Myocyte (in vitro differentiated cells): ENCODE measurements at places on chromosomes 7 and 10. TPM values are rescaled to one million over a fixed set of nuclear protein-coding genes. Genes with fewer than 3 reads are reported as not detected.

DNA sequence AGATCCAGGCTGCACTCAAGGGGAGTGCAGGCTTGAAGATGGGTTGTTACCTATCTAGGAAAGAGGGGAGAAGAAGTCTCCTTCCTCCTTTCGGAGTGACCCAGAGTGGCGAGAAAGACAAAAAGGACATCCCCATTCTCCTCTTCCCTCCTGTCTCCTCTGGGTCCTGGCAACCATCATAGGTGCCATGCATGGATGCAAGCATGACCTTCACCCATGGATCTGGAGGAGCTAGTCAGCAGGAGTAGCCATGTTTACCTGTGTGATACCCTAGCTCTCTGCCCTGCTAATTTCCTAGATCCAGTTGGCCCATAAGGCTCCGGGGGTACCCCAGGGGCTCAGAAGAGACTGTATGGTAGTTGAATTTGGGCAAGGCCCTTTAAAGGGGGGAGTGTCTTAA is 17.2 kb upstream of the CROT start:
- peak; percentile 39 for DNase-seq

GRCh38 chr10:133096616-133097269 is 9.0 kb downstream of the ADGRA1 start:
- DNase-seq, result no peak

GRCh38 chr7:116197360-116197759 is 13.0 kb upstream of the TES start:
- no peak for DNase-seq

DNA sequence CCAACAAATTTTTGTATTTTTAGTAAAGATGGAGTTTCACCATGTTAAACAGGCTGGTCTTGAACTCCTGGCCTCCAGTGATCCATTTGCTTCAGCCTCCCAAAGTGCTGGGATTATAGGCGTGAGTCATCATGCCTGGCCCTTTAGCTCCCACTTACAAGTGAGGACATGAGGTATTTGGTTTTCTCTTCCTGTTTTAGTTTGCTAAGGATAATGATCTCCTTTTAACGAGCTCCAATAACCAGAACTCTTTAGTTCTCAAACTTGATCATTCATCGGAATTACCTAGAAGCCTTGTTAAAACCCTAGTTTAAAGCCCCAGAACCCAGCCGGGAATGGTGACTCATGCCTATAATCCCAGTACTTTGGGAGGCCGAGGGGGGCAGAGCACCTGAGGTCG is 481.4 kb downstream of the TYW1 start:
- no peak for DNase-seq

GRCh38 chr7:27423290-27423689 is 180.7 kb downstream of the EVX1 start:
- DNase-seq, result no peak

The GPRIN2 gene
- total RNA-seq, result not detected in 2 replicates

GRCh38 chr7:4274286-4274685 is 407.8 kb upstream of the FOXK1 start:
- no peak for DNase-seq

GRCh38 chr10:73886661-73887293 is 12.4 kb upstream of the CAMK2G start:
- no peak for DNase-seq

The FKBP6 gene
- 0.11 TPM in 1 of 2 replicates, not detected in the other for total RNA-seq

- no peak for DNase-seq
Measured at GRCh38 chr7:9945131-9945530, 1028.5 kb upstream of the PHF14 start.

- peak; percentile 72 for DNase-seq
Measured at GRCh38 chr7:80583901-80584300, 54.5 kb upstream of the CD36 start.

DNA sequence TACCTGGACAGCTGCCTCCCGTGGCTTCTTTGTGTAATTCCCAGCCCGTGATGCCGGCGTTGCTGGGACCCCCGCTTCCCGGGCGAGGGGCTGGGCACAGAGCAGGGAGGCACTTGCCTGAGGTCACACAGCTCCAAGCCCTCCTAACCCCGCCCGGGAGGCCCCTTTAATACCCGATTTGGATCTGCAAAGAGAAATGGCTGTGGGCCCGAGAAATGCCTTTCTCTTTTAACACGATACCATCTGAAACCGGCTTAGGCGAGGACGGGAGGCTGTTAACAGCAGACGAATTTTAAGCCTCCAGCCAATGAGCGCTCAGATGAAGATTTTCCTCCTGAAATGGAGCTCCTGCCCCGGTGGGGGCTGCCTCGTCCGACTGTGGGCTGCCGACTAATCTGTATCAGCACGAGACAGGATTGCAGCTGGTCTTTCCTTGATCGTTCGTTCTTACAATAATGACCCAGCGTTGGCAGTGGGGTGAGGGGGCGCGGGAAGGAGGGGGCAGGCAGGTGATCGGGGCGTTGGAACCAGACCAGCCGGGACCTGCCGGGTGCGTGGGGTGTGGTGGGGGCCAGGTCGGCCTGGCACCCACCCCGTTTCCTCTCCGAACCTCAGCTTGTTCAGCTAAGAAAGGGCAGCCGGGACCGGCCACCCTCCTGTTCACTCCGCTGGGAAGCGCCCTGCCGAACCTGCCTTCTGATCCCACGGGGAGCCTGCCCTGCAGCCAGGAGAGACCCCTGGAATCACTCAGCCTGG is 36.2 kb upstream of the FOXL3 start:
- no peak for DNase-seq

The UBE2H gene
- 123 and 128 TPM in 2 replicates for total RNA-seq

DNA sequence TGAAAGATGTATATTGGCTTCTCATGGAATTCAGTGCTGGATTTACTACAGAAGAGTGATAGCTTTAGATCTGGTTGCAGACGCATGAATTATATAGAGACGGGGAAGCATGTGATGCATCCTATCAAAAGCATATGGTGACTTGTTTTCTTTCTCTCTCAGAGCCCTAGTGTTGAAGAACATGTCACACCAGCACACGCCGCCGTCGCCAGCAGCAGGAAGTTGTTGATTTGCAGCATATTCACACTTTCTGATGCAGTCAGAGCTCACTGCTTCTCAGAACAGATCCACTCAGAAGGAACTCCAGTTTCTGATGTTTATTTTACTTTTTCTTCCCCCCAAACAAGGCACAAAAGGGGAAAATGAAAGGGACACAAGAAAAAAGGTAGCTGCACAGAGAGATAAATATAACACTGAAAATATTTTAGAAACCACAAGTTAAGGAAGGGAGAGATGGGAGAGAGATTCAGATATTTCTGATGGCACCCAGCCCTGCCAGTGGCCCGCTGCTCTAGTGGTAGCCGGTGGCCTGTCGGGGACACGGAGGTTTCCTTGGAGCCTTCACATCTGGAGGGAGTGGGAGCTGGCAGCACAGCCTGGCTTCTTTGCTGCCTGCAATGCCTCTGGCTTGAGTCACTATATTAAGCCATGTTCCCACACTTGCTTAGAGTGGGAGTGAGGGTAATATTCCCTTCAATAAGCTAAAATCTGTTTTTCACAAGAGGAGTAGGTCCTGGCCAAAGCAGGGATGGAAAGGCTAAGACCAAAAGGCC is 123.2 kb downstream of the NRP1 start:
- DNase-seq, result peak; percentile 81

- DNase-seq, result no peak
Measured at GRCh38 chr7:68143345-68143744, 1146.7 kb downstream of the TYW1 start.

DNA sequence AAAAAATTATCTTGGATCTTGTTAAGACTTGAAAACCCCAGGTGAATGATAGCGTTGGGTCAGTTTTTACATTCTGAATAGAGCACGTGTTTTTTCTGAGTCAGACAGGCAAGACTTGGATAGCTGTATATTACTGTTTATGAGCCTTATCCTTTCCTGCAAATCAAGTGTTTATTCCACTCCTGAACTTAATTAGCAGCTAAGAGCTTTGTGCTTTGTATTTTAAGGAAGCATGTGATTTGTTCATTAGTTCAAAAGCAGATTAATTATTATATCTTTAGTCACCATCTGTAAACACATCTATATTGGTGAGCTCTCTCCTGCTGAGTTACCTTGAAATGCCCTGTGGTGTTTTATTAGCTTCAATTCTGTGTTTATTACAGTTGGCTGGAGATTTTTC is 98.6 kb upstream of the PRPS1L1 start:
- DNase-seq, result no peak

The JMJD1C gene
- 145 and 181 TPM in 2 replicates for total RNA-seq

- DNase-seq, result no peak
Measured at GRCh38 chr7:94206295-94206694, 188.4 kb upstream of the COL1A2 start.

- no peak for DNase-seq
Measured at GRCh38 chr7:90621747-90622140, 25.6 kb downstream of the CDK14 start.

DNA sequence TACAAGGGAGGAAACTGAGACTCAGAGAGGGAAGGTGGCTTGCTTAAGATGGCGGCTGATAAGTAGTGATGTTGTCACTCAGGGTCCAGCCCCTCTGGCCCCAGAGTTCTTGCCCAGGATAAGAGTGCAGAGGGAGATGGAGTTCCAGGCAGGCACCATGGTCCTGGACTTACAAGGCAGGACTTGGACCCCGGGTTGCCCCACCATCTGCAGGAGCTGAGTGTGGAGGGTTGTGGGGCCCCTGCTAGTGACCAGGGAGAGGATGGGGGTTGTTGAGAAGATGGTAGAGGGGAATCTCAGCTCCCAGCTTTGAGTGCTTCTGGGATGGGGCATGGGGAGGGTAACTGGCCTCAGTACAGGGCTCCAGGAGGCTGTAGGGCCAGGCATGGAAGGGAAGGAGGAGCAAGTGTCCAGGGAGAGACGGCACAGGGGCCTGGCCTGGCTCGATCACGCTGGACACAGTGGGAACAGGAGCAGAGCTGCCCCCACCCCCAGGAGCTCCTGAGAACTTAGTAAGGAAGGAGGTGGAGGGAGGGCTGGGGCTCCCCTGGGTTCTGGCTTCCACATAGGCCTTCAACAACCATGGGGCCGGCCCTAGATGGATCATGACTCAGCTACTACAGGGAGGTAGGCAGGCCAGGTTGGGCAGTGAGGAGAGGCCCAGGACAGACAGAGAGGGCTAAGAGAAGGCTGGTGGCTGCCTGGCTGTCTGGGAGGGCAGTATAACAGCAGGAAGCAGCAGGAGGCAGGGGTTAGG is 28.2 kb downstream of the PPIF start:
- no peak for DNase-seq

- DNase-seq, result peak; percentile 96
Measured at GRCh38 chr10:72935361-72935760, 19.2 kb downstream of the PLA2G12B start.

GRCh38 chr7:43211286-43211685 is 98.8 kb downstream of the HECW1 start:
- no peak for DNase-seq

GRCh38 chr7:127872122-127872521 is 159.1 kb downstream of the LRRC4 start:
- no peak for DNase-seq

GRCh38 chr10:42971251-42971599 is 105.6 kb upstream of the RET start:
- no peak for DNase-seq

The ARMC3 gene
- total RNA-seq, result not detected in 2 replicates

DNA sequence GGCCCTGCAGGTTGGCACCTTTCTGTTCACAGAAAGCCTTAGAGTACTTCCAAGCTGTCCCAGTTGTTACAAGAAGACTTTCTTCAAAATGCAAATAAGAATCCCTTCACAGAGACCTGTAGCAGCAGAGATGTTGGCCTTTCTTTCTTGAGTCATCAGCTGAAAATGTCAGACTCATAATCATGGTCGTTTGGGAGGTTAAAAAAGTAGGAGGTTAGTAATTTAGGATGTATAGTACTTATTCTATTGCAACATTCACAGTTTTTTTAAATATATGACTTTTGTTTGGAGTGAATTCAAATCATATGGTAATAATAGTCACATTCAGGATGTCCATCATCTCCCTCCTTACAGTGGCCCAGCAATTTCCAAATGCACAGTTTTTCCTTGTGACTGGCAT is 223.9 kb upstream of the GLI3 start:
- no peak for DNase-seq

- DNase-seq, result no peak
Measured at GRCh38 chr7:1946773-1947450, 276.8 kb downstream of the ELFN1 start.

- no peak for DNase-seq
Measured at GRCh38 chr7:111067251-111067650, 23.7 kb upstream of the LRRN3 start.

DNA sequence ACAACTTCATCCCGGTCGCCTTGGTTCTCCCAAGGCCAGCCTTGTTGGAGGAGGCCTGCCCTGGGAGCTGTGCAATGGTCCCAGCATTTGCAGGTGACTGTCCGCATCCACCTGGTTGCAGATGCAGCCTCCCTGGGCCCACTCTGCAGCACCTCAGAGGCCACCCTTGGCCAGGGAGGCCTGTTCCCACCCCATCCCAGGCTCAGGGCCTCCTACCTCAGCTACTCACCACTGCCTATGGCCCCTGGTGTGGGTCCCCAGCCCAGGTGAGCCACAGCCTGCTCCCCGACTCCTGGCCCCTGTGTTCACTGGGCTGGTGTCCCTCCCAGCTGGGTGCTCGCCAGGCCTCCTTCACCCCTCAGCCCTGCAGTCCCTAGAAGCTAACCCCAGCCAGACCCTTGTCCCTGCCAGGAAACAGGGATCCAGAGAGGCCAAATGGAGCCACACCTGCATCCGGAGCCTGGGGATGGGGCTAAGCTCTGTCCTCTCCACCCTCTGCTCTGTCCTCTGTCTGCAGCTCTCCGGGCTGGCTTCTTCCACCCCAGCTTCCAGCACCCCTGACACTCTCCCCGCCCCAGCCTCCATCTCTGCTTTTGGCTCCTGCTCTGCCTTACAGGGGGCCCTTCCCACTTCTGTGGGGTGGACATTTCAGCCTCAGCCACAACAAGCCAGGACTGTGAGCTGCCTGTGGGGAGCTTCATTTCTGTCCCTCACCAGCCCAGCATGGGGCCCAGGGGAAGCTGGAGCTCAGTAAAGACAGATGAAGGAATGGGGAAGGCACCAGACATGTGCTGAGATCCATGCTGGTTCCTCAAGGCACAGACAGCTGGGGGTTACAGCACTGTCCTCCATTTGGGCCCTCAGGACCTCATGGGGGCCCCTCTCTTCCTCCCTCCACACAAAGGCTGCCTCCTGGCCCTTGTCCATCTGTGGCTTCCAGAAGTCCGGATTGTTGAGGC is 35.6 kb upstream of the ANTXRL start:
- DNase-seq, result no peak

GRCh38 chr10:75097666-75098285 is 13.7 kb upstream of the SAMD8 start:
- DNase-seq, result no peak

- peak; percentile 96 for DNase-seq
Measured at GRCh38 chr10:58856508-58857240, 319.8 kb upstream of the PHYHIPL start.

DNA sequence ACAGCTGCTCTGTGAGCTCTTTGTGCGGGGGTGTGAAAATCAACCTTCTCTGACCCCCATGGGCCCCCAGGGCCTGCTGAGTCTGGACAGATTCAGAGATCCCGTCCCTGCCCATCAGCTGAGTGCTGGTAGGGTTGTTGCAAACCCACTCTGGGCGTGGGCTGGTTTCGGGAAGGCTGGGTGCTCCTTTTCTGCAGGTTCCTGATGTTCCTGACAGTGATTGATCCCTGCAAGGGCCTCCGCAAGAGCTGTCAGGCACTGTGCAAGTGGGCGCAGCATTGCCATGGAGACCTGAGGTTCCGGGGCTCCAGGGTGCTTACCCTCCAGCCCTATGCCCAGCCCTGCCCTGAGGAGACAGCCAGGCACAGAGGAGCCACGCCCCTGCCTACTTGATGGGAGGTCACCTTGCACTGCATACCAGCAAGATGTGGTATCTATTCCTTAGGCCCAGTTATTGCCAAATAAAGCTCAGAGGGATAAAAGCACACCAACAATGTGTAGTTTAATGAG is 44.3 kb upstream of the INPP5A start:
- DNase-seq, result no peak

The TLX1 gene
- total RNA-seq, result not detected in 2 replicates

The INMT gene
- 3.7 and 5.4 TPM in 2 replicates for total RNA-seq

- no peak for DNase-seq
Measured at GRCh38 chr10:36621346-36621745, 504.1 kb upstream of the ANKRD30A start.
